ENCODE measurements at places on chromosomes 1 and 21. TPM values are rescaled to one million over a fixed set of nuclear protein-coding genes. Genes with fewer than 3 reads are reported as not detected.

Gene SLC44A5
- 5.9 TPM for total RNA-seq

Gene TSPEAR
- 0.21 TPM for total RNA-seq

Gene B3GALT2
- total RNA-seq = 19.5 TPM

Gene OR6N1
- total RNA-seq = not detected

Gene FGR
- total RNA-seq = 3.4 TPM

Gene OR2L2
- total RNA-seq = 0.11 TPM

Gene GPATCH4
- 6.1 TPM for total RNA-seq

Gene CASQ2
- total RNA-seq = 75.2 TPM

Gene SEC16B
- total RNA-seq = 8.6 TPM
